ENCODE measurements at places on chromosomes 6 and 20. TPM values are rescaled to one million over a fixed set of nuclear protein-coding genes. Genes with fewer than 3 reads are reported as not detected.

DEFB114 gene
- not detected for total RNA-seq

IYD gene
- not detected for total RNA-seq

GRCh38 chr6:5486214-5486613 lies 224.9 kb downstream of the FARS2 start:
- H3K27ac ChIP-seq: no peak overlapping the region
- DNase-seq: no peak
- H3K27me3 ChIP-seq: no peaks in the 10 kb centered on the region
- H3K4me3 ChIP-seq: no peak overlapping the region
- no peaks in the 10 kb centered on the region for H3K4me1 ChIP-seq

GRCh38 chr6:34865107-34865506 lies 22.7 kb downstream of the TAF11 start:
- peaks cover 20% of the 10 kb centered on the region for H3K36me3 ChIP-seq
- no peak overlapping the region for H3K4me3 ChIP-seq
- H3K4me1 ChIP-seq: no peaks in the 10 kb centered on the region
- no peaks in the 10 kb centered on the region for H3K27me3 ChIP-seq
- no peak for DNase-seq

GRCh38 chr6:90436403-90436802 lies 139.8 kb upstream of the BACH2 start:
- DNase-seq: no peak
- no peaks in the 10 kb centered on the region for H3K36me3 ChIP-seq
- peaks cover 4% of the 10 kb centered on the region for H3K27me3 ChIP-seq
- H3K4me1 ChIP-seq: no peaks in the 10 kb centered on the region
- H3K4me3 ChIP-seq: no peak overlapping the region

GRCh38 chr6:155404937-155405336 lies 50.7 kb downstream of the NOX3 start:
- H3K4me1 ChIP-seq: no peaks in the 10 kb centered on the region
- no peaks in the 10 kb centered on the region for H3K36me3 ChIP-seq
- no peaks in the 10 kb centered on the region for H3K27me3 ChIP-seq
- H3K27ac ChIP-seq: no peak overlapping the region
- no peak overlapping the region for H3K4me3 ChIP-seq

DNA sequence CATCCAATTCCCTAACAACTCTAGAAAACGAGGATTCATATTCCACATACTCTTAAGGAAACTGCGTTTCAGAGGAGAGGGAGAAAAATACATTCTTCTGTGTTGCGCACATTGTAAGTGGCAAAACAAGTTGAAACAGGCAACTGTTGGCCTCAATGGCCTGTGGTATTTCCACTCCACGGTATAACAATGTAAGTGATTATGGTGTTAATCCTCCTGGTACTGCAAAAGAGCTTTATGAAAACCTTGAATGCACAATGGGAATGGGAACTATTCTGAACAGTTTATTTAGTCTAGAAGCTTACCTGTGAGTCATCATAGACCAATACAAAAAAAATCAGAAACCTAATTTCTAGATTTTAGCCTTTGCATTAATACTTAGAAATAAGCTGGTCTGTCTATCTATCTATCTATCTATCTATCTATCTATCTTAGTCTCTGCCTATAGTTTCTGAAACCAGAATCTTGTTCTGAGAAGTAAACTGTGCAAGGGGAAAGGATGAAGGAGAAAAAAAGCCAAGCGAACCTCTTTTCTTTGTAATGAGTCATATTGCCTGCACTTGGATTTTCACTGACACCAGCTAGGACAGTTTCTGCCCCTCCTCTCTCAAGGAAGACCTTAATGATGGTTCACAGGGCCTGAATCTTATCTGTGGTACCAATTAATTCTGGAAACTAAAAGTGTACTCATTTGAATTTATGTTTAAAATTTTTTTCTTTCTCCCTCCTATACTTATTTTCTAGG lies 101.5 kb downstream of the RNF144B start:
- H3K27ac ChIP-seq: no peak overlapping the region
- no peaks in the 10 kb centered on the region for H3K27me3 ChIP-seq
- no peaks in the 10 kb centered on the region for H3K36me3 ChIP-seq
- no peaks in the 10 kb centered on the region for H3K4me1 ChIP-seq
- no peak overlapping the region for H3K4me3 ChIP-seq

Measured in A673 (cell line).